ENCODE measurements at places on chromosomes 5 and 9.

DNA sequence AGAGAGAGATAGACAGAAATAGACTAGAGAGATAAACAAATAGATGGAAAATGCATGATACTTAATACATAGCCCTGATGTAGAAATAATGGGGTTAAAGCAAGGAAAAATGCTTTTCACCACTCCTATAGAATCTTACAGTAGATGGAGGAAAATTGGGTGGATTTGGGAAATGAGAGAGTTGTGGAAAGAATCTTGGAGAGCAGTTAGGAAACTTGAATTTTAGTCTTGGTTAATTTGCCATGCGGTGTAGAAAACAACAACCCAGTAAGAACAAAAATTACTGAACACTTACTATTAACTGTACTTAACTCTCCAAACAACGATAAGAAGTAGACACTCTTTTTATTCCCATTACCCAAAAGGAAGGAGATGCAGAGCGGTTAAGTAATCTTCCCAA is 329.8 kb downstream of the ZNF608 start:
- DNase-seq = no peak

DNA sequence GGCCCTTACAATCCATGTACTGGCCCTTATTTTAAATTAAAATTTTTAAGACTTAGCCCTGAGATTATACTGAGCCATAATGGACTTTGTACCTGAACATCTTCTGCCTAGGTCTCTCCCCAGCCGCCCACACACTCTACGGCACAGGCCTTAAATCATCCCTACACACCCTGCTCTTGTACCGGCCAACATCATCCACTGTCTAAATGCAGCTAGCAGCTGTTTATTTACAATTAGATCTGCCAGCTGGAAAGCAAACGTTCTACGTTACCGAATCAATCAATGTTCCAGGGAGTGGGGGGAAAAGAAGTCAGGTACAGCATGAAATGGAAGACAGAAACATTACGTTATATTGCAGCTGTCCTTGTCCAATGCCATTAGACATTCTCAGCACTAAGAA is 88.4 kb upstream of the GRAMD2B start:
- no peak for DNase-seq

DNA sequence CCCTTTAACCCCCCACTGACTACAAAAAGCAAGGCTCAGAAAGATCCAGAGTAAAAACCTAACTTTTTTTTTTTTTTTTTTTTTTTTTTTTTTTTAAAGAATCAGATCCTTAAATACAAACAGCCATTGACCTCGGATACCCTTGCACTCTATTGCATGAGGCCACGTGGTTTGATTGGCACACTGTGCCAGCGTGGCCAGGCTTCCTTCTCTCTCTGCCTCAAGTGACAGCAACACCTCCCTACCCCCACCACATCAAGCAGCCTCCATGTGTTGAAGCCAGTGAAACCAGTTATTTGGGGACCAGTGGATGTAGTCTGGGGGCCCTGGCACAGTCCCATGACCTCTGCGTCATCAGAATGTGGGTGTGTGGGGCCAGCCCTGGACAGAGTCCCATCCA is 71.4 kb downstream of the OTULIN start:
- DNase-seq = no peak

DNA sequence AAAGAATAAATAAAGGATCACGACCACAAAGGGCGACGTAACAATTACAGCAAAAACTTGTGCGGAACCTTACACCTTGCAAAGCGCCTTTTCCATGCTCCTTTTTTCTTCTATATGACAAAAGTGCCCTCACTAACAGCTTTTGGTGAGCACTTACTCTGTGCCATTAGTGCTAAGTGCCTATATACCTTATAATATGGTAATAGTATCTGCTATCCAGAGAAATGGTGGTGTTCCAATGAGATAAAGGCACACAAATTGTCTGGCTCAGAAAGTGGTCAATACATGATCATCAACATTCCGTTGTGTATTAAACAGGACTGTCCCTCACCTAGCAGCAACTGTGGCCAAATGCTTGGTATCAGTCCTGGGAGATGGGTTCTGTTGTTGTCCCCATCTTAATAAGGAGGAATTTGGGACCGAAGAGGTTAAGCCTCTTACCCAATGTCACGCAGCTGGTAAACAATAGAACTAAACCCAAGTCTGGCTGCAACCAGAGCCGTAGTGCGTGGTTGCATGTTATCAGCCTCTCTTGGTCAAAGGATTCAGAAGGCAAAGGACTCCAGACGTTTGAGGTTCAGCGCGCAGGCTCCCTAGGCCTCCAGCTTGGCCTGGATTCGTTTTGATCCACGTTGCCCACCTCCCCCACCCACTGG is 564 bp upstream of the TOR2A start:
- DNase-seq = no peak

DNA sequence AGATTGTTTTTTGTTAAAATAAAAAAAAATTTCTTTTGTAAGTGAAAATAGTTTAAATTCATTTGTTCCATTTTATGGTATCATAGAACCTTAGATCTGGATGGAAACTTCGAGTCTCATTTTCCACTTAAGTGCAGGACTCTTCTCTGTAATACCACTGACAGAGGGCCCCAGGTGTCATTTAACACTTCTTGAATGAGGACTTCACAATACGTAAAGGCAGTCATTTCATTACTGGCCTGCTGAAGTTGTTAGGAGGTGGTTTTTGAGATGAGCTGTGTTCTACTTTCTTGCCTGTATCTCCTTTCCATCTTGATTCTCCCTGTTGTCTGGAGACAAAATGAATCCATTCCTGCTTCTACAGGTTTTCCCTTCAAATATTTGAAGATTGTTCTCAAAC is 455.3 kb downstream of the DMRT2 start:
- DNase-seq = no peak

DNA sequence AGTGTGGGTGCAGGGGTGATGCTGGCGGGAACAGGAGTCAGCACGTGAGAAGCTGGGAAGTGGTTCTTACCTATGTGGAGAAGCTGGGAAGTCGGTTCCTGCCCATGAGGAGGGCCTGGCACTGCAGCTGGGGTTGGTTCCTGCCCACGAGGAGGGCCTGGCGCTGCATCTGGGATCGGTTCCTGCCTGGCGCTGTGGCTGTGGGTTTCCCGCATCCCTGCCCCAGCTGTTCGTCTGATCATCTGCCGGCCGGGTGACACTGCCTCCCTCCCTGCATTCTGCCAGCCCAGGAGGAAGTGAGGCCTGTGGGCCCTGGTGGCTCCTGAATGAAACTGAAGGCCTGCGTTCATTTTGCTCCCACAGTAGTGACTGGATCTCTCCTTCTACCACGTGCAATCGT is 5.1 kb downstream of the OBP2A start:
- DNase-seq = no peak

DNA sequence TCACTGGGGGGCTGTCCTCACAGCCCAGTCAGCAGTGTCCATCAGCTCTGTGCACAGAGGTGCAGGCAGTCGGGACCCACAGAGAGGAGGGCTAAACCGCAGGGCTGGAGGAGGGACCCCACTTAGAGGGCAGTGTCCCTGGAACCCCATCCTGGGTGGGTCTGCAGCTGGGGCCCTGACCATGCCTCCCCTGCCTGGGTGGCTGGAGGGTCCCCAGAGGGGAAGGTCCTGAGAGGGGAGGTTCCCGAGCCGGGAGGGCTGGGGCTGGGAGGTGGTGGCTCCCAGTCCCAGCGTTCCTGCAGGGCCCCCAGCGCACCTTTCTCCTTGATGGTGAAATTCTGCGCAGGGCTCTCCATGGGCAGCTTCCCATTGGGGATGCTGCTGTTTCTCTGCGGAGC is 32.7 kb downstream of the EXOC3 start:
- DNase-seq = no peak

GRCh38 chr5:173671121-173671949 is 54.9 kb upstream of the BOD1 start:
- DNase-seq = no peak

DNA sequence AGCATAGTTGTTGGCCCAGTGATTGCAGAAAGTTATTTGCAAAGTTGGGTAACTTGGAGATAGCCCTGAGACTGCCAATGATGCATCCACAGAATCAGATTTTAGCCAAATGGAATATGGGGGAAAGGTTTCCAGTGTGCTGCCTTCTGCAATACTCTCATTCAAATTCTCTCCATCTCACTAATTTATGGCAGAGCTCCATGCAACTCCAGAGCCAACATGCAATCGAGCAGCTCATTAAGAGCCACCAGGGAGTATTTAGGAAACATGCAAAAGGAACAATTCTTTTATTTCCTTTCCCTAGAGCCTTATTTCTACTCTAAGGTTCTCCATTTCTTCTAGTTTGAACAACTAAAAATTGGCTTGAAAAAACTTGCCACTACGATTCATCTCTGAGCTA is 135.9 kb upstream of the MARCHF11 start:
- no peak for DNase-seq
